Lower lobe of right lung (tissue), 2 donors: ENCODE measurements at places on chromosomes 13 and 19. TPM values are rescaled to one million over a fixed set of nuclear protein-coding genes. Genes with fewer than 3 reads are reported as not detected.

DNA sequence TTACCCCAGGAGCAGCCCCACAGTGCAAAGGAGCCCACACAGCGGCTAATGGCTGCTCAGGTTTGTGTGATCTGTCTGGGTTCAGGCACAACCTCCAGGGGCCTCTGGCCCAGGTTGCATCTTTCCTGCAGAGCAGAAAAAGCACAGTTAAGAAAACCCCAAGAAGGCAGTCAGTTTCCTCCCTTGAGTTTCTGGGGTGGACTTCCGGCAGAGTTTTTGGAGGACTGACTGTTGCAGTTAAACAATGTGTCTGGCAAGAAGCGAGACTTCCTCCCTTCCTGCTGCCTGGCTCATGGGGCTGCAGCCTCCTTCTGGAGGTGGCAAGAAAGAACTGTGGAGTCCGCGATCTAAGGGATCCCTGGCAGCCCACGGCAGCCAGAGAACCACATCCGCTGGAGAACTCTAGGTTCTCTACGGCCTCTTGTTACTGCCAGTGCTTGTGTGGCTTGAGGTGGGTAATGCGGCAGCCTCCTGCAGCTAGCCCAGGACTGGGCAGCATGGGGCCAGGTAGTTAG, 114.4 kb downstream of the ZDHHC20 start:
- DNase-seq, result no peak
- H3K27ac ChIP-seq, result no peak overlapping the region

Gene GPI
- total RNA-seq, result 136 TPM

Gene TMEM150B
- total RNA-seq, result 45.5 TPM

GRCh38 chr13:80452279-80452678, 111.4 kb upstream of the SPRY2 start:
- H3K36me3 ChIP-seq, result no peaks in the 10 kb centered on the region
- DNase-seq, result no peak
- H3K4me3 ChIP-seq, result no peak overlapping the region
- H3K27ac ChIP-seq, result no peak overlapping the region
- no peaks in the 10 kb centered on the region for H3K27me3 ChIP-seq

DNA sequence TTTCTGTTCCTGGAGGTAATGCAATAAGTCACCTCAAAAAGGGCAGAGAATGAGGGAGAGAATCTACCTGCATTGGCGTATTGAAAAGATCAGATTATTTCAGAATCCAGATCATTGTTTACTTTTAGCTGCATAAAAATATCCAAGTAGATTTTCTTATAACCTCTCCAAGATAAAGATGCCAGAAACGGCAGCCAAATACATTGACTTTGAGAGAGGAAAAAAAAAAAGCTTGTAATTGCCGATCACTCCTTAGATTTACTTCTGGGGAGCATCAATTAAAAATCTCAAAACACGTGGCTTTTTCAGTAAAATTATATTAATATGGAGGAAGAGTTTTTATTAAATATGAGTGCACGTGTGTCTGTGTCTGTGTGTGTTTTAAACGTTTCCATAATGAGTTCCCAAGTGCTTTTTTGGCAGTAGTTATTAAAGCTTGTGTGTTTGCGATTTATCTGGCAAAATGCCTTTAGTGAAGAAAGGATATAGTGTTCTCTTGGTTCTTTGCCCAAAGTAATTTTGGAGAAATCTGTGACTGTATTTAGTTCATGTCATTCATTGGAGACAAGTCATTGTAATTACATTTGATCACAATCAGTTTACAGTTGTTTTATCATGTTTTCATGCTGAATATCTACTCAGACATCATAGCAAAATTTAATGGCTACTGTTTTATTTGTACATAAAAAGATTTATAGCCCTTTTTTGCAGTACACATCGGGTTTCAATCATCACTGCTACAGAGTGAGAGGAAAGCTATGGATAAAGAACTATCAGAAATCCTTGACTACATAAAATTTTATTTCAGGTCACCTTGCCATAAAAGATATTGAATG, 176.1 kb downstream of the TM9SF2 start:
- H3K27me3 ChIP-seq, result no peaks in the 10 kb centered on the region
- peaks cover 6% of the 10 kb centered on the region for H3K4me1 ChIP-seq
- no peak overlapping the region for H3K27ac ChIP-seq
- no peak overlapping the region for H3K4me3 ChIP-seq

DNA sequence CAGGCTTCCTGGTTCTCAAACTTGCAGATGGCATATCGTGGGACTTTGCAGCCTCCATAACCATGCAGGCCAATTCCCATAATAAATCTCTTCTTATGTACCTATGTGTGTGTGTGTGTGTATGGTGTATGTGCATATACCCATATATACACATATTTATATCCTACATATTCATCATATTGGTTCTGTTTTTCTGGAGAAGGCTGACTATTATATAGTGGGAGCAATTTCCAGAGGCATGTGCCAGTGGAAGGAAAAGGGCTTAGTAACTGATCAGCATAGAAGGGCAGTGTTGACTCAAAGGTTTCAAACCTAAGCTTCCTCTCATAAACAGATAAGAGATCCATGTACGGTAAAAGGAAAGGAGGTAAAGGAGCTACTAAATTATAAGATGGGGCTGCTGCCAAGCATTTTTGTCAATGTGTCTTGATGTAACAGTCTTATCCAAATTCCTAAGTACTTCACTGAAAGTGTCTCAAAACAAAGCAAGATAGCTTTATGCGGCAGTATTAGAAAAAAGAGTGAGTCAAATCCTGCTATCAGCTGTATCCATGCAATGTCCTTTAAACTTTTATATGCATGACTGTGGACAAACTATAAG, 432.1 kb downstream of the TBC1D4 start:
- H3K4me3 ChIP-seq, result no peak overlapping the region
- no peaks in the 10 kb centered on the region for H3K36me3 ChIP-seq
- no peaks in the 10 kb centered on the region for H3K27me3 ChIP-seq

Gene CCDC61
- total RNA-seq, result 16.3 TPM

GRCh38 chr19:45161738-45162607, 1.2 kb upstream of the NKPD1 start:
- no peaks in the 10 kb centered on the region for H3K36me3 ChIP-seq
- no peak for DNase-seq
- H3K4me3 ChIP-seq, result no peak overlapping the region
- H3K27me3 ChIP-seq, result peaks cover 46% of the 10 kb centered on the region
- H3K4me1 ChIP-seq, result peaks cover 18% of the 10 kb centered on the region
- H3K27ac ChIP-seq, result no peak overlapping the region

- no peaks in the 10 kb centered on the region for H3K4me1 ChIP-seq
- DNase-seq, result no peak
- no peak overlapping the region for H3K27ac ChIP-seq
- H3K27me3 ChIP-seq, result no peaks in the 10 kb centered on the region
- H3K4me3 ChIP-seq, result no peak overlapping the region
- H3K36me3 ChIP-seq, result no peaks in the 10 kb centered on the region
Measured at GRCh38 chr13:95260031-95260525, 41.2 kb downstream of the ABCC4 start.

Gene RFXAP
- 5.4 TPM for total RNA-seq

Gene ADPRHL1
- total RNA-seq, result 2.7 TPM

DNA sequence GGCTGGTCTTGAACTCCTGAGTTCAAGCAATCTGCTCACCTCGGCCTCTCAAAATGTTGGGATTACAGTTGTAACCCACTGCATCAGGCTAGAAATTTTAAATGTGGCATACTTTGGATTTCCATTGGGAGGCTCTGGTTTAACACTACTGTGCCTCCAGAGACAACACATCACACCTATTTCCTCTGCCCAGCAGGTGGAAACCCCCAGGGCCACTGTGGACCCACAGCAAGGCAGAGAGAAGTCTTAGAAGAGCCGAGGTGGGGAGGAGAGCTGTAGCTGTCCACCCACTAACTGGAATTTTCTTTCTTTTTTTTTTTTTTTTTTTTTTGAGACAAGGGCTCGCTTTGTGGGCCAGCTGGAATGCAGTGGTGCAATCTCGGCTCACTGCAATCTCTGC, 39.4 kb downstream of the IER2 start:
- peaks cover 11% of the 10 kb centered on the region for H3K4me1 ChIP-seq
- no peak overlapping the region for H3K4me3 ChIP-seq
- no peaks in the 10 kb centered on the region for H3K36me3 ChIP-seq
- no peak overlapping the region for H3K27ac ChIP-seq
- H3K27me3 ChIP-seq, result no peaks in the 10 kb centered on the region

GRCh38 chr19:35542209-35542608, 3.2 kb upstream of the TMEM147 start:
- H3K27ac ChIP-seq, result no peak overlapping the region
- no peaks in the 10 kb centered on the region for H3K27me3 ChIP-seq
- DNase-seq, result no peak

DNA sequence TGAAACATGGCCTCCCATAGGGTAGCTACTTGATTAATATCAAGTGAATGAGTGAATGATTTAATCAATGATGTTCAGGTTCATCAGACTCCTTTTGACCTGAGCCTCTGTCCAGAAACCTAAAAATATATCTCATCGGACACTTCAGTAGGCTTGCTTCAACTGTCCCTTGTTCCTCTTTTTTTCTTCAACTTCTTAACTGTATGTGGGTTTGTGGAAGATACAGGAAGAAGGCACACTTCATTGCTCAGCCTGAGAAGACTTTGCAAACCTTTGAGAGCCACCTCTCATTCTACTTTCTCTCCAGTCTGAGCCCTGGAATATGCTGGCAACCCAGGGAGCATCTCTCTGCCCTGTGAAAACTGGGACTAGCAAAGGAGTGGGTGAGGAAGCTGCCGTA, 557.0 kb downstream of the FGF9 start:
- no peak for DNase-seq
- H3K4me3 ChIP-seq, result no peak overlapping the region
- H3K27ac ChIP-seq, result no peak overlapping the region
- H3K27me3 ChIP-seq, result no peaks in the 10 kb centered on the region
- no peaks in the 10 kb centered on the region for H3K36me3 ChIP-seq
